ENCODE measurements at places on chromosomes 2 and 18.

DNA sequence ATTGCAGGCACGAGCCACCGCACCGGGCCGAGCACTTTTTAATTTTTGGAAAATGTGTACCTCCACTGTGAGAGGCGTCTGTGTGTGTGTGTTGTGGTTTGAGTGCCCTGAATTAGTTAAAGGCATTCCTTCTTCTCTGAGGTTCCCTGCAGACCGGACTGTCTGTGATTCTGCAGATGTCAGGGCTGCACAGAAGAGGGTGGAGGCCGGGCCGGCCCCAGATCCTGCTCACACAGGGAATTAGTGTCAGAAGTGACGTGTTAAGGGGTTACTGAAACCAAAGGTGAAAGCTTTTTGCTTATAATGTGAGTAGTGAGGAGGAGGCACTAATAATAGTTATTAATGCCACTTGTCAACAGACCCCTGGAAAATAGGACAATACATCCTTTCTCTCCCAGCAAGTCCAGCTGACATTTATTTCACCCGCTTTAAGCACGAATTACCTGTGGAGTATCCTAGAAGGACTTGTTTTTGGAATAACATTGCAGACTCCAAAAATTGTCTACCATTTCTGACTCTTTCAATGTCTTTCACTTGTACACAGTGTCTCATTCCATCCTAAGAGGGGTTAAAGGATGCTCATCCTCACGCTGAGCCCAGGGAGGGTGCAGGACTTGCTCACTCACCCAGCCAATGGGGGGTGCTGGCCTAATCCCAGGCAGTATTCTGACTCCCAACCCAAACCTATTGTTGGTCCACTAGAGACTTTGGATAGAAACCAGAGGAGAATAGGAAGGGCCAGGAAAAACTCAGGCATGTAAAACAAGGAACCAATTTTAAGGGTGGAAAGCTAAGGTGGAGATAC lies 16.2 kb downstream of the ARHGAP25 start:
- DNase-seq = no peak

DNA sequence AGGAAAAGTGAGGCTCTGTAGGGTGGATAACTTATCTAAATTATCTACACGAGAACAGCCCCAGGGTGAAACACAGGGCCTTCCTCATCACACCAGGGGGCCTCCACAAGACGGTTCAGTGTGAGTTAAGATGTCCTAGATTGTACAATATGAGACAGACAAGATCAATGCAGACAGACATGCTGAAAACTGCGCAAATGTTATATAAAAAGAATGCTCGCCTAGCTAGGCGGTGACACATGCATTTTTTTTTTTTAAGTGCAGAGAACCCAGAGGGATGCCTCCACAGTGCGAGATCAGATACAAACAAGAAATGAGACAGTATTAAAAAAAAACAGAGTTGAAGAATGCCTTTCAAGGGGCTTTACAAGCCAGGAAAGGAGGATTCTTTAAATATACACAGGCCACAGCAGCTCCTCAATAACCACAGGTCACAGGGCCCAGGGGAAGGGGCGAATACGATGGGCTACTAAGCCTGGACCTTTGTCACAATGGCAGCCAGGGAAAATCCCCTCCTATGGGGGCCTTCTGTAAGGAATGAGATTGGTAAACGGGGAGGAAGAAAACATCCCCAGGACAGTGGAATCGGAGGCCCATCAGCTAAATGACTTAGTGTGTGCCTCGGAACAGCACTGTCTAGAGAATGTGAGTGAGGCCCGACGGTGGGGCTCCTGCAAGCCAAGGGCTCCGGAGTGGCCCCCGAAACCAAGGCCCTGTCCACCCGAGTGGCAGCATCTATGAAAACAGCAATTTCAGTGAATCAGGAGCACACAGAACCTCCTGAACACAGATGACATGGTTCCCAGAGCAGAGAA lies 48.9 kb downstream of the ADCY3 start:
- DNase-seq = no peak

DNA sequence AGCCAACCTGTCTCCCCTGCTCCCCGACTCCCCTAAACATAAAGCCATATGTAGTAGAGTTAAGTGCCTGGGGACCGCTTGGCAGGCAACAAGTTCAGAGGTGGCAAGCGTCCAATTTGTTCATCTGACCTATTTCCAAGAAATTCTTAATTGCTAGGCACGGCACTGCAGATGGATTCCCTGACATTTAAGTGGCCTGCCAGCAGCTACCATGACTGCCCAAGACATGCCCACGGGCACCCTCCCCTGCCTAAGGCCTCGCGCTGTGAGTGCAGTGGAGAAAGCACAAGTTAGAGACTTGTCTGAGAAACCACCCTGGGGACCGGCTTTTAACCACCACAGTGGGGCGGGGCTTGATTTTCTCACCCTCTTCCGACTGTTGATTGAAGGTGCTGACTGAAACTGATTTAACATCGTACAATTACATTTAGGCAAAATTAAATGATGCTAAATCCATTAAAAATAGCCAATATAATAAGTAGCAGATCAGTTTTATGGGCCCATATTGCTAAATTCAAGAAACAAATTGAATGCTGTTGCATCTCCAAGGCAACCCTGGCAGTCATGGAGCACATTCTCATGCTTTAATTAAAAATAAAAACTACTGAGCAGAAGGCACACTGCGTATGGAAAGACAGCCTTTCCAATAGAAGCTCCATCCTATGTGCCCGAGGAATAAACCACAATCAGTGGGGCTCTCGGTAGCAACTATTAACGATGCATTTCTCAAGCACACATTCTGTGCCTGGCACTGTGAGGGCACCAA lies 163.6 kb upstream of the ACAA2 start:
- no peak for DNase-seq

- no peak for DNase-seq
Measured at GRCh38 chr2:57965961-57966360, 80.6 kb upstream of the VRK2 start.

DNA sequence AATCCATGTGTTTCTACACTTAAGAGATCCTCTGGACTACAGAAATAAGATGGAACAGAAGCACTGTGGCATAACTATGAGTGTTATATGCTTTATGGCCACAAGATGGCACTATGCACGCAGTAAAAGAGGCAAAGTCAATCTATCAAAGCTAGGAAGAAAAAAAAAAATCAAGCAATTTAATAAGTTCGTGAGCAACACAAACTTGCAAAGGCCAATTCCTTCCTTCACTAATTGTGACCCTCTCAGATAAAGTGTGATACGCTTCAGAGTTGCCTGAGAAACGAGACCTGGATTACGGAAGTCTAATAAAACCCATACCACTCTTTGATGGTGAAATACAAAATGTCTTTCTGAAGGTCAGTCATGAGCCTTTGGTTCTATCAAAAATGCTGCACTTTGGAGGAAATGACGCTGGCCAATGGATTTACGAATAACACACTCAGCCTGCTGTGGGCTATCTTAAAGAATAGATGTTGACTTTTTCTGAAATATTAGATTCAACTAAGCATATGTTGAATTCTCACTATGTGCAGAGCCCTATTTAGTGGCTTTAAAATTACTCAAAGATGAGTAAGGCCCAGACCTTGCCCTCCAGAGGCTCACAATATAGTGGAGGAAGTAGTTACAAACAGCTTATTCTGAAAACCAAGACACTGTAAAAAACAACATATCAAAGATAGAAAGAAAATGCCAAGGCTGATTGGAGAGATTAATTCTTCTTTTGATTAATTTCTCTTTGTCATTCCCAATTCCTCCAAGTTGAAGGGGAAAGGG lies 35.5 kb upstream of the TTR start:
- DNase-seq = peak; percentile 62

DNA sequence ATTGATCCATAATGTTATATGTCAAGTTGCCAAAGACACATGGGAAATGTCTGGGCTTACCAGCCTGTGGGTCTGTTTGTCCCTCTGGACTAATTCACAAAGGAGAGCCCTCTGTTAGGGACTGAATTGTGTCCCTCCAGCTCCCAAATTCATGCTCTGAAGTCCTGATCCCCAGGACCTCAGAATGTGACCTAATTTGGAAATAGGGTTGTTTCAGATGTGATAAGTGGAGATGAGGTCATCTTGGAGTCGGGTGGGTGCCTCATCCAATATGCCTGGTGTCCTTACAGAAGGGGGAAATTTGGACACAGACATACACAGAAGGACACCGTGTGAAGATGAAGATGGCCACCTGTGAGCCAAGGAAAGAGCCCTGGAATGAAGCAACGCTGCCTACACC lies 41.4 kb upstream of the ROCK2 start:
- DNase-seq = no peak

DNA sequence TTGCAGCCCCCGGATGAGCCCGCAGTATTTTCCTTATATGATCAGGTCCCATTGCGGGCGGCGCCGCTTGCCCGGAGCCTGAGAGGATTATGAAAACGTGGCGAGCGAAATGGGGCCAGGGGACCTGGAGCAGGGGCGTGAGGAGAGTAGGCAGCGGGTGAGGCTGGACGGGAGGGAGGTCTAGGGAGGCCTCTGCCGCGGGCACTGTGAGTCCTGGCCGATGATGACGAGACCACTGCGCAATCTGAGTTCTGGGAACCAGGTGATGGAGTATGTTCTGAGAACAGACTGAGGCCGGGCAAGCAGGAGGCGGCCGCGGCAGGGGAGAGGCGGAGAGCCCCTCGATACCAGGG lies 790 bp upstream of the ACAA2 start:
- peak; percentile 21 for DNase-seq

DNA sequence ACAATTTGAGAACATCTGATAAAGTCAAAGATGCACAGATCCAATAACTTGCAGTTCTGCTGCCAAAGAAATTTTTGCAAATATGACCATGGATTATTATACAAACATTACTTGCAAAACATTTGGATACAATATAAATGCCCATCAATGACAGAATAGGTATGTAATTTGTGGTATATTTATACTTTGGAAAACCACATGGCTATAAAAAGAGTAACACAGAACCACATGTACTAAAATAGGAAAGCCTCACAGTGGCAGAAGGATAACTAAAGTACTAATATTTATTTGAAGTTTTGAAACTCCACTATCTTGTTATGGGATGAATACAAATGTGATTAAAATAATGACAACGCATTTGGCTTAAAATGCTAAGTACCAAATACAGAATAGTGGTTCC lies 51.8 kb upstream of the DNAJC10 start:
- no peak for DNase-seq

DNA sequence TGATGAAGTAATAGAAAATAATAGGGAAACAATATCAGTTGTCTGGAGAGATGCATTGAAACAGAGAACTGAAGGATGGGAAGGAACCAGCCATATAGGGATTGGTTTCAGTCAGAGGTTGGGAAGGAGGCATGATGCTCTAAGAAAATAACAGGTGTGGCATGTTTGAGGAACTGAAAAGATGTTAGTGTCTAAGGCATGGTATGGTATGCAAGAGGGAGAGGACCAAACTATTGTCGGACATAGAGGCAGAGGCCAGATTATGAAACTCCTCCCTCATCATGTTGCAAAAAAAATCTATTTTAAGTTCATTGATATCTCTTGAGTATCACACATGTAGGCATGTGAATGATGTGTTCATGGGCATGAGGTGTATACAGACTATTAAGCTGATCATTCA lies 48.9 kb upstream of the EMILIN2 start:
- DNase-seq = no peak

DNA sequence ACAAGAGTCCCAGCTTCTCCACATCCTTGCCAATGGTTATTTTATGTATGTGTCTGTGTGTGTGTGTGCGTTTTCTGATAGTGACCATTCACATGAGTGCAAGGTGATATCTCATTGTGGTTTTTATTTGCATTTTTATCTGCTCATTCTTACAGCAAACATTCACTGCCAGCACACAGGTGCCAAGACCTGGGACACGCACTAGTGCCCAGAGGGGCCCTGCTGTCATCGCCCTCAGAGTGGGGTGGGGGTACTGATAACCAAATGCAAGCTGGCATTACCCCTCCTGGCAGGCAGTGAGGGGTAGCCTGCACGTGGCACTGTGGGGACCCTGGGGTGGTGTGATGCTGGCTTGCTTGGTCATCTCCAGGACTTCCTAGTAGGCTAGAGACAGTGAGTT lies 285.4 kb downstream of the LPIN1 start:
- no peak for DNase-seq

DNA sequence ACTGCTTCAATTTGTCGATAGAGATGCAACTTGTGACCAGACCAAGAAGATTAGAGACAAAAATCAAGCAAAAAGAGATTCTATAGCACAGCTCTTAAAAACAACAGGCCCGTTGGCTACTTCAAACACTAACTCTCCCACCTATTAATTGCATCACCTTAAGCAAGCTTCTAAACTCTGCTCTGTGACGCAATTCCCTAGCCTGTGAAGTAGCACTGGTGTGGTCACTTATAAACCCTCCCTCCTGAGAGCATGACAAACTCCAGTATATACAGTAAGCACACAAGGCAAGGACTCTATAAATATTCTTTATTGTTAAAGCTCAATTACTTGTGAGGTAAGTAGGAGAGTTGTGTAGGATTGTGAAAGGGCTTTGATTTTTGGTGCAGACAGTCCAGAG lies 72.3 kb downstream of the CMPK2 start:
- DNase-seq = peak; percentile 22

DNA sequence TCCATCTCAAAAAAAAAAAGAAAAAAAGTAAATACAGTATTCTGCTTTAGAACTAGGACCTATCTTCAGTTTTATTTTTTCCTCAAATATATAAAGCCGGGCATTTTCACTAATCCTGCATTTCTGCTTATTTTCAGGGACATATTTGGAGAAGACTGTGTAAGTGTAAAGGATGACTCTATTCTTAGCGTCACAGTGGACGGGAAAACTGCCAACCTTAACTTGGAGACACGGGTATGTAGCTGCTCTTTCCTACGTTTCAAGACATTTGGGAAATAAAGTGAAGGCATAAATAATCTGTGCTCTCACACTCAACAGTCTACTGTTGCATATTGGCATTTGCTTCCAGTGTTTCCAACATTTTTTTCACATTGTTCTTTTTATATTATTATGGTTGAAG lies 3.1 kb upstream of the IAH1 start:
- DNase-seq = no peak

DNA sequence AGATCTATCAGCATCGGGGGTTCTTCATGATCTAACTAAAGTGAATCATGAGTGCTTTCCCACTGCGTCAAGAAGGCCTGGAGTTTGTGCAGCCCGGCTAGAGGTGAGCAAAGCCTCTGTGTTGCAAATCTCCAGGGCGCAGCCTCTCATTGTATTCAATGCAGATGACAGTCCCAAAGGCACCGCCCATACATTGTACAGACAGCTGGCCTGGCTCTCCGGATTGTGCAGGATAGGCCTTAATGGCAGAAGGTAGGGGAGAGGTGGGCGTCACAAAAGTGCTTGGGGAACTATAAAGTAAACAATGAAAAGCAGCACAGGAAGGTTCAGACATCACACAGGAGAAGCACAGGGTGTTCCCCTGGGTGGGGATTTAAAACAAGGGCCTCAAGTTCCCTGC lies 907 bp upstream of the GYPC start:
- DNase-seq = no peak

GRCh38 chr2:145815933-145816332 lies 1296.0 kb upstream of the ZEB2 start:
- no peak for DNase-seq

- no peak for DNase-seq
Measured at GRCh38 chr2:9149388-9149660, 57.3 kb upstream of the ASAP2 start.

GRCh38 chr2:167332358-167332757 lies 444.1 kb downstream of the XIRP2 start:
- DNase-seq = no peak

- DNase-seq = no peak
Measured at GRCh38 chr2:203886661-203887151, 19.1 kb downstream of the CTLA4 start.

- DNase-seq = no peak
Measured at GRCh38 chr2:242060212-242060835, 190.8 kb downstream of the RTP5 start.

- DNase-seq = peak; percentile 98
Measured at GRCh38 chr2:185583058-185583816, 155.4 kb upstream of the FSIP2 start.

Measured in H4 (cell line).